ENCODE measurements at places on chromosomes 2 and 18.

DNA sequence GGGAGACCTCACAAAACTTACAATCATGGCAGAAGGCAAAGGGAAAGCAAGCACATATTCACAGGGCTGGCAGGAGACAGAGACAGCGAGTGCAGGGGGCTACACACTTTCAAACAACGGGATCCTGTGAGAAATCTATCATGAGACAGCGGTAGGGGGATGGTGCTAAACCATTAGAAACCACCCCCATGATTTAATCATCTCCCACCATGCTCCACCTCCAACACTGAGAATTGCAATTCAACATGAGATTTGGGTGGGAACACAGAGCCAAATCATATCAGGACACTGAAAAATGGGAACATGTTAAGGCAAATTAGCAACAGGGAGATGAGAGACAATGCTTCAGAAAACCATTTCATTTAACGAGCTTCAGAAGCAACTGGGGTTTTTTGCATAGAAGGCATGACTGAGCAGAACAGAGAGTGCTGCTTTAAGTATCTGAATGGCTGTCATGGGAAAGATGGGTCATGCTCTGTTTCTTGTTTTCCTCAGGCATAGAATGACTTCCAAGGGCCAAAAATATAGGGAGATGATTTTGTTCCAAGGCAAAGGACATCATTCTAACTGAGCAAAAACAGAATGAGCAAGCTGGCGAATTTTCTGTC, 100.8 kb upstream of the MAP2 start:
- DNase-seq: no peak

DNA sequence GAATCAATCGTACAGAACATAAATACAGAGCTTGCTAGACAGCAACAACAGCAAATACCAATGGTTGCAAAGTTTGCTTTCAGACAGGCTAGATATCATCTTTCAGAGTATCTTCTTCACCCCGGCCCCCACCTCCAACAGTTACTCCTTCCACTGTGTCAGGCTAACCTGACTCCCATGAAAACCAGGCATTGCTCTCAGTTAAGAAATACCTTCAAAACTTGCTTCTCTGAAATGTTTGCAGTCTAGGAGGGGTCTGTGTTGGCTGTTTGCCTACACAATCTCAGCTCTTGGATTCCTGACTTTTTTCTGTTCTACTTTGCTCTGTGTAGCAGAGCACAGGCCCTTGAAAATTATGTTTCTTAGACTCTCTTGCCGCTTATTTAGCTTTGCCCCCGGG, 599.5 kb upstream of the SYT4 start:
- peak; percentile 4 for DNase-seq

GRCh38 chr18:58828399-58829121, 36.1 kb upstream of the ZNF532 start:
- DNase-seq: no peak

- no peak for DNase-seq
These were observed 155.5 kb upstream of the SERTAD2 start for GRCh38 chr2:64809216-64809615.

GRCh38 chr2:235966396-235966795, 201.8 kb downstream of the GBX2 start:
- DNase-seq: no peak

DNA sequence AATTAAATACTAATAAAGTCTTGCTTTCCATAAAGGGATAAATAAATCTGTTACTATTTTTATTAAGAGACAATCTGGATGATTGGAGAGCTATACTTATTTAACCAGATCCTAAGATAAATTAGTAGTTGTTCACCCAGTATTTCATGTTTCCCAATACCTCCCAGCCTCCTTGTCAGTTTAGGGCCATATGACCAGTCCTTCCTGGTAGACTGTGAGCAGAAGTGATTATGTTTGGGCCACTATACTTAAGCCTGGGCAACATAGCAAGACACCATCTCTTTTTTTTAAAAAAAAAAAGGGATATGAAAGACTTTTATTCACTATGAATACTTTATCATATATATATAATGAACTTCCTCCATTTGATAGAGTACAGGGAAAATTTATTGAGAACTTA, 48.8 kb upstream of the PPM1B start:
- DNase-seq: no peak

DNA sequence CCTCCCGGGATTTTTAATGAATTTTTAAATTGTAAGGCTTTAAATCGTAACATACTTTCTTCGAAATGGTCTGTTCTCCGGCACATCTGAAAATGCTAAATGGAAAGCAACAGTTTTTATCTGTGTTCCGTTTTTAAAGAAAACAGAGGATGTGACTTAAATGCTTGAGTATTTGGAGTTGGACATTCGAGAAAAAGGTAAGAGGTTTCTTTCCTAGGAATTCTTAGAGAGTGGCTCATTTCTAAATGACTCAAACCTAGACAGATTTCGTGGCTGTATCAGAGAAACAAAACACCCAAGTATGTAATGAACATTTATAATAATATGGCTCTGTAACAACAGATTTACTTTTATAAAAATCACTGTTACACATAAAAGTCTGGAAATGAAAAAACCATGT, 177.6 kb upstream of the CCDC68 start:
- DNase-seq: no peak

GRCh38 chr2:239682518-239682917, 281.7 kb upstream of the HDAC4 start:
- no peak for DNase-seq

Data from nephron progenitor cell (in vitro differentiated cells).